Stimulated activated CD4-positive, alpha-beta T cell treated with anti-CD3 and anti-CD28 coated beads, TNF-alpha, amount 100 ng/mL, for 4 hours (primary cell): ENCODE measurements at places on chromosomes 7 and 10.

- no peak for DNase-seq
These were observed 400.0 kb downstream of the PHF14 start for GRCh38 chr7:11373546-11374142.

- no peak for DNase-seq
These were observed 27.2 kb downstream of the TTYH3 start for GRCh38 chr7:2658941-2659340.

DNA sequence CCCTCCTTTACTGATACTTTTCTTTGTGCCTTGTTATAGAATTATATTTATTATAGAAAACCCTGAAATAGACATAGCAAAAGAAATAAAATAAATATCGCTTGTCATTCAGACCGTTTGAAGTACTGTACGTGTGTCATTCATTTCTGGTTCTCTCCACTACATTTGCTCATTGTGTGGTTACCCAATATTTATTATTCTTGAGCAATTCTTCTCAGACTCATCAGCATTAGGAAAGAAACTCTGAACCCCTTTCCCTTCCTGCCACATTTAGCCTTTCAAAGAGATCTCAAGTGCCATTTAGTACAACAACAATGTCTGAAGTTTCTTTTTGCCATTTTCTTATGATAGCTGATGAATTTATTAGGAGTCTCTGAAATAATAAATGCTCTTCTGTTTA lies 154.1 kb downstream of the KIAA1217 start:
- DNase-seq, result no peak

- DNase-seq, result no peak
These were observed 532.2 kb upstream of the CNTNAP2 start for GRCh38 chr7:145584401-145584800.

- DNase-seq, result no peak
These were observed 3.3 kb downstream of the MASTL start for GRCh38 chr10:27158421-27158820.

DNA sequence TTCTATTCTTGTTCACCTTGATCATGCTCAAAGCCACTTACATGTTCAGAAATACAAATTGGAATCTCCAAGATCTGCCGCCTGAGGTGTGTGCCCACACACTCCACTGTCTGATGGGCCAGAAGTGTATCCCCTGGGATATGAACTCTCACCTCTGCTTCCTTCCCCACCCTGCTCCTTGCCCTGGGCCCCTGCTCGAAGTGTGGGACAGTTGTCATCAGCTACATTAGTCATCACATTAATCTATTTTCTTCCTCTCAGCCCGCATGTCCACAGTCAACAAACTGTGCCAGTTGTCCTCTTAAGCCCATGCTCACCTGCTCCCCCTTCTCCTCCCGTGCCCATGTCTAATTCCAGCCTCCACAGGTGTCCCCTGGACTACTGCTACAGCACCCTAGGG lies 154.7 kb downstream of the PTPN20 start:
- no peak for DNase-seq
